ENCODE measurements at places on chromosomes 16 and 17. TPM values are rescaled to one million over a fixed set of nuclear protein-coding genes. Genes with fewer than 3 reads are reported as not detected.

Gene NXPH3
- total RNA-seq: 1.2 TPM

- H3K27me3 ChIP-seq: no peaks in the 10 kb centered on the region
- H3K27ac ChIP-seq: no peak overlapping the region
- no peak overlapping the region for H3K4me3 ChIP-seq
- DNase-seq: no peak
- H3K4me1 ChIP-seq: no peaks in the 10 kb centered on the region
Observed at GRCh38 chr16:79587296-79587695, 13.2 kb downstream of the MAF start.

Gene MGAT5B
- 0.35 TPM for total RNA-seq

GRCh38 chr16:63361032-63361624, 1324.9 kb upstream of the CDH8 start:
- no peaks in the 10 kb centered on the region for H3K4me1 ChIP-seq
- peak; percentile 74 for DNase-seq
- H3K27me3 ChIP-seq: no peaks in the 10 kb centered on the region
- no peaks in the 10 kb centered on the region for H3K36me3 ChIP-seq
- no peak overlapping the region for H3K27ac ChIP-seq

DNA sequence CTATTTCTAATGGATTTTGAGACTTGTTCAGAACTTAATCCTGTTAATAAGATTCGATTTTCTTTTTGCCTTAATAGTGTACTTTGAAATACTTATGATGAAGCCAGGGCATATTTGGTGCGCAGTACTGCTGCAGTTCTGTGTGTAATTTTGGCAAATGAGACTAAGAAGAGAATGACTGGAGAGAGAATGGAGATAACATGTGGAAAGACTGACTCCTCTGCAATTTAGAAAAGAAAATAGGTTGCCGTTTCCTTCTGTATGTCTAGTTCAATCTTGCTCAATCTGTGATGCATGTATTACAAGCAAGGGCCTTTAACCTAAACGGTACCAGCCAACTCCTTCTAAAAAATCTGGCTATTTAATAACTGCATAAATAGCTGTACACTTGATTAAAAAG, 285.1 kb upstream of the CDH11 start:
- H3K27ac ChIP-seq: no peak overlapping the region
- DNase-seq: no peak
- no peaks in the 10 kb centered on the region for H3K36me3 ChIP-seq
- no peaks in the 10 kb centered on the region for H3K27me3 ChIP-seq
- no peak overlapping the region for H3K4me3 ChIP-seq

- H3K36me3 ChIP-seq: peaks cover 30% of the 10 kb centered on the region
- no peak overlapping the region for H3K4me3 ChIP-seq
- no peak for DNase-seq
Observed at GRCh38 chr17:17723354-17724261, 42.4 kb downstream of the RAI1 start.
